Left kidney (tissue), 8 donors: ENCODE measurements at places on chromosomes 11 and 22. TPM values are rescaled to one million over a fixed set of nuclear protein-coding genes. Genes with fewer than 3 reads are reported as not detected.

- DNase-seq: no peak
Measured at GRCh38 chr11:29214833-29215232, 802.0 kb downstream of the KCNA4 start.

- DNase-seq: no peak
Measured at GRCh38 chr22:37267661-37268413, 14.5 kb upstream of the CYTH4 start.

DNA sequence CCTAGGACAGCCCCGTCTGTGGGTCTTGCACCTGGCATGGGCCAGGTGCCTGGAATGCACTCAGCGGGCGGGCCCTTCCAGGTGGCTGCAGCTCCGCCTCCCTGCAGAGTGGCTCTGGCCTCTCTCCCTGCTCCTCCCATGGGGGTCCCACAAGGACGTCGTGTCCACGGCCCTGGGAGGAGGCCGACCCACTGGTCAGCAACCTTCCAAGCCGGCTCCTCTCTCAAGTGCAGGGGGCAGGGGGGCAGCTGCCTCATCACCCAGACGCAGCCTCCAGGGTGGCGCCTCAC is 41.9 kb downstream of the CERK start:
- DNase-seq: no peak

GRCh38 chr11:92050305-92050704 is 174.3 kb upstream of the FAT3 start:
- no peak for DNase-seq

DNA sequence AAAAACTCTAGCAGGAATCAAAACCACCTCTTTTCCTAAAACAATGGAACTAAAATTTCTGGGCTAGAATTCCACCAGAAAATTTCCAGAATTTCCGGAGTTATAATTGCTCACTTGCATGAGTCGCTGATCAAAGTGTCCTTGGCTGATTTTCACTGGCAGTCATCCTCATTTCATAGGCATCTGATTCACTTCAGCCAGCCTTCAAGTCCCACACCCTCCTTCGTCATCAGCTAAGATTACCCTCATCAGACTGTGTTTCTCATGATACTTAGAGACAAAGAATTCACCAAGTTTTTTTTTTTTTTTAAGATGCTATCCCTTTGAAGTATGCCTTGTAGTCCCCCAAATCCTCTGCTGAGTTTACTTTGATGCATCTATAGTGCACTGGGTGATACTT is 71.5 kb upstream of the RAB38 start:
- DNase-seq: no peak

GRCh38 chr22:39594411-39594810 is 23.9 kb downstream of the CACNA1I start:
- no peak for DNase-seq

- DNase-seq: no peak
Measured at GRCh38 chr11:27254744-27255446, 108.1 kb downstream of the CCDC34 start.

GRCh38 chr22:32465661-32466060 is 1.4 kb upstream of the BPIFC start:
- DNase-seq: no peak

- DNase-seq: no peak
Measured at GRCh38 chr11:67278939-67279588, 10.0 kb upstream of the ANKRD13D start.

DNA sequence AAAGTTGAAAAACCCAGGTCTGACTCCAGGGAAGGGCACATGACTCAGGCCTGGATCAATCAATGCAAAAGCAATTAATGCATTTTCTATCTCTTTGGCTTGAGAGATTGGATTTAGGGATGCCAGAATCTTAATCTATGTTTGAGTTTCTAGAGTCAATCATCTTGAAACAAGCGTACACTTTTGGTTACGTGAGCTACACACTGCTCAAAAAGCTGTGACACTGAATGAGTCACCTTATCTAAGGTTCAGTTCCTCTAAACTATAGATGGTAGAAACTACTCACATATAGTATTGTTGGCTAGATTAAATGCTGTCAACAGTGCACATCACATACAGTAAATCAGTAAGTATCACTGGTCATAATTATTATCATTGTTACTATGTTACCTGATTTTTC is 24.2 kb downstream of the MRE11 start:
- DNase-seq: no peak

DNA sequence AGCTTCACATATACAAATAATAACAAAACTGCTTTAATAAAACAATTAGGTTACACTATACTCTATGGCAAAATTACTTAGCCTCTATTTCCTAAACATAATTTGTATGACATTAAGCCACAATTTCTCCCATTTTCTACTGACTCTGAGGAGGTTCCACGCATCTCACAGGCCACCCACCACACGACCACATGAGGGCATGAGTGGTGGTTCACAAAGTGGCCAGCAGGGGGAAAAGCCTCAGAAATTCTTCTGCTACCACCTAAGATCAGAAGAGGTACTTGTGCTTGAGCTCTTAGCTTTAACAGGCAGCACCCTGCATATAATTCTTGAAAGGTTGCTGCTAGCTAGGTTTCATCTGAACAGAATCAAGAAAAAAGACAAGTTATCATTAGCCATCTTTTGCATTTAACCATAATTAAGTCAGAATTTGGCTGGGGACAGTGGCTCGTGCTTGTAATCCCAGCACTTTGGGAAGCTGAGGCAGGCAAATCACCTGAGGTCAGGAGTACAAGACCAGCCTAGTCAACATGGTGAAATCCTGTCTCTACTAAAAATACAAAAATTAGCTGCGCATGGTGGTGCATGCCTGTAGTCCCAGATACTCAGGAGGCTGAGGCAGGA is 7.7 kb downstream of the LPXN start:
- peak; percentile 41 for DNase-seq

DNA sequence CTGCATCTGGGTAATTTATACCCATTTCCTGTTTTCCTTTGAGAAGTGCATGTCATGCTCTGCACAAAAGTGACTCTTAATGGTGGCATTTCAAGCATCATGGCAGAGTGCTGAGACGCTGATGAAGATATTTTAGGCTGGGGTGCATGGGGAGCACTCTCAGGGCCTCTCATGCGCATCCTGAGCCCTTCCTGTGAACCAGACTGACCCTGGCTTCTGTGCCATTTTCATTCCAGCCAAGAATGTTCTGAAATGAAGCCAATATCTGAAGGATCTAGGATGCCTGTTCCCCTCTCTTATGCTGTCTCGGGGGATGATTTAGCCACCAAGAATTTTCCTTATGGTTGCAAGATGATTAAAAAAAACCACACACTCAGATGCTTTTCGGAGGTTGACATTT is 61.5 kb downstream of the MIAT start:
- DNase-seq: no peak

DNA sequence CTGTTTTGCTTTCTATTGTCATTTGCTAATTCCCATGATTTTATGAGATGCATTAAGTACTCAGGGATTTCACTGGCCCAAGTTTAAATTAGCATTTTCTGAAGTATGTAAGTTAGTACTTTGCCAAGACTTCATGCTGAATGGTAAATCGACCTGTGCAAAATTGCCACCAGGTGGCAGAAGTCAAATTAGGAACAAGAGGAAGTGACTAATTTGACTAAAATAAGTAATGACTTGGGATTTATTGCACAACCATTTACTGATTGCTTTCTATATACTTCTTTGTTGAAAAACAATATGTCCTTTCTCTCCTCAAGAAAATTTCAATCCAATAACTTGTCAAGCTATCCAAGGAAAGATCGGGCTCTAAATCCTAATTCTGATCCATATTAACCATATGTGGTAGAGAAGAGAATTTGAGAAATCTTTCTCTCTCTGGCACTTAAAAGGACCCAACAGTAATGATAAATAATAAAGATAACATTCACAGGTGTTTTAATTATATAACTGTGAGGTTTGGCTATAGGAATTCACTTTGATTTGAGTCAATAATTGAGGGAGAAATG is 253.7 kb upstream of the CHORDC1 start:
- DNase-seq: peak; percentile 29

GRCh38 chr11:114080769-114081168 is 21.3 kb downstream of the ZBTB16 start:
- no peak for DNase-seq

DNA sequence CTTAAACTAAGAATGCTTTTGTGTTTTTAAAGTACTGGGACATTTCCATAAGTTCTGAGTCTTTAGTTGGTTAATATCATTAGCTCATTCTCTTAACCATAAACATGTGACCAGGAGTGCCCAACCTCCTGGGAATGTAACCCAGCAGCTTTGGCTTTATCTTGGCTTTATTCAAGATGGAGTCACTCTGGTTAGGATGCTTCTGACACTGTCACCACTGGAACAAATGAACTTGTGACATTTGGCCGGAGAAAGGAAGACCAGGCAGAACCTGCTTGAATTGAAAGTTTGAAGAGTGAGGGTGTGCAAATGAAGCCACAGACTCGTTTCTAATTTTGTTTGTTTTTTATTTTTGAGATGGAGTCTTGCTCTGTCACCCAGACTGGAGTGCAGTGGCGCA is 54.6 kb downstream of the OSBP2 start:
- no peak for DNase-seq

GRCh38 chr11:132595246-132595645 is 937.1 kb downstream of the OPCML start:
- no peak for DNase-seq

- no peak for DNase-seq
Measured at GRCh38 chr22:32584650-32585049, 110.0 kb downstream of the FBXO7 start.

GRCh38 chr11:36452961-36453360 is 57.1 kb downstream of the TRAF6 start:
- no peak for DNase-seq

- no peak for DNase-seq
Measured at GRCh38 chr11:86741839-86742805, 58.2 kb upstream of the PRSS23 start.

DNA sequence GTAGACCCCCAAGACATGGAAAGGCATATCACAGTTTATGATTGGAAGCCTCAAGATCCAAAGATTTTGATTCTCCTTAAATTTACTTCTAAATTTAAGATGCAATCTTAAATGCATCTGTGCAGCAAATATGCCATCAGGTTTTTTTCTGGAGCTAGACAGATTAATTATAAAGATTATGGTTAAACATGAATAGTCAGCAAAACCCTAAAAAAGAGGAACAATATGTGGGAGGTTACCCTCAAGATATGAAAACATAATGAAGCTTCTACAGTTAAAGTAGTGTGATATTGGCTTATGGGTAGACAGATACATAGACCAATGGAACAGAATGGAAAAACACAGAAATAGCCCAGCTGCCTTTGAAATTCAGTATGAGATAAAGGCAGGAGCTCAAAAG is 31.7 kb downstream of the OR8B12 start:
- no peak for DNase-seq

DNA sequence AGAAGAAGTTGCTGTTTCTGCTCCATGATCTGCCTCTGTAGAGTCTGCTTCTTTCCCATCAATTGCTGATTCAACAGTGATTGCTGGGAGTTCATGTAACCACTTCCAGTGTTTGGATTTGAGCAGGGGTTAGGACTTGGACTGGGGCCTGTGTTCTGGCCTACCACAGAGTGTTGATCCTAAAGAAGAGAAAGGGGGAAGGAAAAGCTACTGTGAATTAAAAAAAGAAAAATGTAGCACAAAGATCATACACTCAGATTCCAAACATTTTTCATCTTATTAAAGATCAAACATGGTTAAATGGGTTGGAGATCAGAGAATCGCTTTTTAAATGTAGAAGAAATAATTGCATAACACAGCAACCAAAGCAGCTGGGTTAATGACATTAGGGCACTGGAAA is 67.6 kb upstream of the MTMR2 start:
- DNase-seq: no peak

DNA sequence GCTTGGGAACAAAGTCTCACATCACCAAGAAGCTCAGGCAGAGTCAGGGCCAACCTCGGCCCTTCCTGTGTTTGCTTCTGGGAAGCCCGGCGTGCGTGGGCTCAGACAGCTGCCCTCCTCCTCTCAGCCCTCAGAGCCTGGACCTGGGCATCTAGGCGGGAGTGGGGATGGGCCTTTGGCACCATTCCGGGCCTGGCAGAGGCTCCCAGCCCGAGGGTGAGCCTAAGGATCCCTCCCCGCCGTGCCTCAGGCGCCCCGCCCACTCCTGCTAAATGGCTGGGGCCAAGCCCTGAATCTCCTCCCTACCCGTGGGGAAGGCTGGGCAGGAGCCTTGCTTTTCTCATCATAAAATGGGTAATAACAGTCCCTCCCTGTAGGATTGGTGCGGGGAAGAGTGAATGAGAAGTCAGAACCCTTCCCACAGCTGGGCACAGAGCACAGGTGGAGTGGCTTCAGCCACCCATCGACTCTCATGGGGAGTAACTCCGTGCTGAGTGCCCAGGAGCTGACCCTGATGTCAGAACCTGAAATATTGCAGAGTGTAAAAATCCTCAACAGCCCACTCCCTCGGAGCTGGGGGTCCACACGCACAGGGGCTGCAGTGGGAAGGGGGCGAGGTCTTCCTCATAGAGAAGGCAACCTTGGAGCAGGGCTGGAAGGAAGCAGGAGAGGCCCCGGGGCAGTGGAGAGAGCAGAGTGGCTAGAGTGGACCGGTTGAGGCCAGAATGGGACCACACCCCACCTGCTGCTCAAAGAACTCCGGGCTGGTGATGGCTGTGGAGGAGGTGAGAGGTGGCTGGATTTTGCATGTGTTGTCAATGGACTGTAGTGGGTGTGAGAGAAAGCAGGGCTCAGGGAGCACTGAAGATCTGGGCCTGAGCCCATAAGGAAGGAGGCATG is 18.8 kb upstream of the CDKN1C start:
- no peak for DNase-seq

DNA sequence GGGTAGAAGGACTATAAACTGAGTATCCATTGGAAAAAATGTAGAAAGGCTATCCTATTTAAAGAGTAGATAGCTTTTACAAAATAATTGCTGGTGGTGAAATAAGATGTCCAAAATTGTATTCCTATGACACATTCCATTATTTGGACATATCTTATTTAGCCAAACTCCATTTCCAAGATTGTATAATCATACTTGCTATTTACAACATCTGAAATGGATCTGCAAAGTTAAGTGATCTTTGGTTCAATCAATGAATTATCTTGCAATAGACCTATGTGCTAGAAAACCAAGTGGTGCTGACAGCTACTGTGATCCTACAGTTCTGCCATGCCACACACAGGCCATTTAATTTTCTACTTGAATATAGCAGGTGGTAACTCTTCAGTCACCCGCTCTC is 11.0 kb upstream of the BLID start:
- DNase-seq: no peak

- DNase-seq: no peak
Measured at GRCh38 chr11:115075356-115075755, 397.0 kb downstream of the NXPE2 start.

Gene ZDHHC13
- 24.2 TPM for polyA plus RNA-seq

Gene PIWIL4
- polyA plus RNA-seq: 4.7 TPM

Gene SHANK3
- polyA plus RNA-seq: 13.6 TPM

Gene TSKU
- polyA plus RNA-seq: 21.2 TPM

Gene OR51B5
- polyA plus RNA-seq: 0.20 TPM

Gene ANGPTL5
- polyA plus RNA-seq: not detected

Gene KCNJ1
- 76.0 TPM for polyA plus RNA-seq

Gene OR51E2
- polyA plus RNA-seq: 1.3 TPM
